ENCODE measurements at places on chromosomes 7 and 10.

DNA sequence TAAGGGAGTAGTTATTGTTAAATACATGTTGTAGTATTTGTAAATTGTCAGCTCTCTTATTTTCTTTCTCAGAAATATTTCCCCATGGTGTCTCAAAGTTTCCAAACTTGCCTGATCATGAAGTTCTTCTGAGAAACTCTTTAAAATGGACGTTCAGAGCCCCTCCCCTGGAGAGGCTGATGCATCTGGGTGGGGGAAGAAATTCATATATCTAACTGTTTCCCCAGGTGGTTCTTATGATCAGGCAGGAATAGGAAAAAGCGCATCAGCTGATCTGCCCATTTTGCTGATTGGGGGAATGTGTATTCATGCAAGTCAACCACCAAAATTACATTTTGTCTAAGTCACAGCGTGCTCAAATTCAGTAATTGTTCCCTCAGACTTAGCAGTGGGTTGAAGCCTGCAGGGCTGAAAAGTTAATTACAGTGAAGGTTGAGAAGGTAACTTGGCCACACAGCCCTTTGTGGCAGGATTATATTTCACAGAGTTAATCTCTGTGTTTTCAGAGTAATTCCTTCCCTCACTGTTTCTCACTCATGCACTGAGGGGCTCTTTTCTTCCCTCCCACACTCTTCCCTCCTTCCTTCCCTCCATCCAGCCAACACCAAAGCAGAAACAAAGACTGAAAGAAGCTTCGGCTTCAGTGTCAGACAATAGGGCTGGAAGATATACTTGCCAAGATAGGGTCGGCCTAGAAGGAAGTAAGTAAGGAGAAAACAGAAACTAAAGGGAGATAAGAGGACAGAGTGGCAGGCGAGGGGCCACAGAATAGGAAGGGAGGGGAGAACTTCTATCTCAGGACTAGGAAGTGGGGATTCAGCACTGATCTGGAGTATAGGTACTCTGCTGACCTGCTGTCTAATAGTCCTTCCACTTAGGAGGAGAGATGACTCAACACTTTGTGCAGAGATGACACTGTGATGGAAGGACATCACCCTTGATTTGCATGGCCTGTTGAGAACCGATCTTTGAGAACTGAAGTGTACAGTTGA, 50.5 kb upstream of the STARD3NL start:
- DNase-seq, result no peak

DNA sequence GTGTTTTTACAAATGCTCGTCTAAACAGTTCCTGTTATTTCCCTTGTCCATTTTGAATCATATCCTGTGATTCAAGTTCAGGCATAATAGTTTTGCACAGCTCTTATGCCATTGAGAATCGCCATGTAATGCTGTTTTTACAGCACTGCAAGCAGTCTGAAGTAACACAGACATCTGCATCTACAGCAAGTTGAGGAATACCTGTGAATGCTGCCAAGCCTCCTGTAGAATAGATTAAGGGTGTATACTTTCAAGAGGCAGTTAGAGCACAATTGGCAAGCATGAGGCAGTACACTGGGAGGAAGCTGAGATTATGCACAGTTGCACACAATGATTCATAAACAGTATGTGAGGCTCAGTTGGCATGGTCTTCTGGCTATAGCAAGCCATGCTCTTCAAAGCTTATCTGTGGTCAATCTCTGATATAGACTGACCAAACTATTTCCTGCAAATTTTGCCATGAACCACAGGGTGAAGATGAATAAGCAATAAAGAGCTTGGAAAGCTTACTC, 121.9 kb upstream of the AKR1E2 start:
- DNase-seq, result no peak

DNA sequence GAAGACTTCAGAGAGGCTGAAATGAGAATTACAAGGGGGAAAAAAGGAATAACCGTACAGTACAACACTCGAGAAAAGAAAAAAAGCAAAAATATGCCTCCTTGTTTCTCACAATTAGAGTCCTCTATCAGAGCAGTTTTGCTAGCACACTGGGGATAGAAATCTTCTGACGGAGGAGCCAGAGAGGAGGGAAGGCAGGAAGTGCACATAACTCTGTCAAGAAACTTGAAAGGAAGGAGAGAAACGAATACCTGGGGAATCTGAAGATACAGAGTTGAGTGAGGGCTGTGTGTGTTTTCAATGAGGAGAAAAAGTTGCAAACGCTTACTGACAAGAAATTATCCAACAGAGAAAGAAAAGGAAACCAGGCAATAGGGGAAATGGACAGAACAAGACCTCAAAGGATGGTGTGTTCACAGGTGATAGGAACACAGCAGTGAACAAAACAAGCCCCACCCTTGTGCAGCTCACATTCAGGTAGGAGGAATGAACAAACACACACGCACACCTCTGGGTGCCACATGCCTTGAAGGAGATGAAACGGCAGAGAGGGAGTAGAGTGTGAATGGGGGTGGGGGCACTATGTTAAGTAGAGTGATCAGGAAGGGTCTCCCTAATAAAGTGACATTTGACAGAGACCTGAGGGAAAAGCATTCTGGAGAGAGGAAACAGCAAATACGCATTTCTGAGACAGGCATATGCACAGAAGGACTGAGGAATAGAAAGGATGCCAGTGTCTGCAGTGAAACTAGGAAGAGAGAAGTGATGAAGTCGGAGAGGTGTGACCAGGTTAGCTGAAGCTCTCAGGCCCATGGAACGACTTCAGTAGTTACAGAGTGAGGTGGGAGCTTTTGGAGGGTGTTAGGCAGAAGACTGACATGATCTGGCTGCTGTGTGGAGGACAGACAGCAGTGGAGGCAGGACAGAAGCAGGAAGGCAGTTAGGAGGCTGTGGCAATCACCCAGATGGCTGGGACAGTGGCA, 46.7 kb upstream of the SPOCK2 start:
- DNase-seq, result no peak

- DNase-seq, result no peak
Measured at GRCh38 chr10:22704471-22704911, 9.9 kb downstream of the PIP4K2A start.

GRCh38 chr10:1292611-1293031, 236.4 kb downstream of the WDR37 start:
- DNase-seq, result no peak

GRCh38 chr10:100370714-100371481, 23.9 kb downstream of the SCD start:
- DNase-seq, result peak; percentile 59

DNA sequence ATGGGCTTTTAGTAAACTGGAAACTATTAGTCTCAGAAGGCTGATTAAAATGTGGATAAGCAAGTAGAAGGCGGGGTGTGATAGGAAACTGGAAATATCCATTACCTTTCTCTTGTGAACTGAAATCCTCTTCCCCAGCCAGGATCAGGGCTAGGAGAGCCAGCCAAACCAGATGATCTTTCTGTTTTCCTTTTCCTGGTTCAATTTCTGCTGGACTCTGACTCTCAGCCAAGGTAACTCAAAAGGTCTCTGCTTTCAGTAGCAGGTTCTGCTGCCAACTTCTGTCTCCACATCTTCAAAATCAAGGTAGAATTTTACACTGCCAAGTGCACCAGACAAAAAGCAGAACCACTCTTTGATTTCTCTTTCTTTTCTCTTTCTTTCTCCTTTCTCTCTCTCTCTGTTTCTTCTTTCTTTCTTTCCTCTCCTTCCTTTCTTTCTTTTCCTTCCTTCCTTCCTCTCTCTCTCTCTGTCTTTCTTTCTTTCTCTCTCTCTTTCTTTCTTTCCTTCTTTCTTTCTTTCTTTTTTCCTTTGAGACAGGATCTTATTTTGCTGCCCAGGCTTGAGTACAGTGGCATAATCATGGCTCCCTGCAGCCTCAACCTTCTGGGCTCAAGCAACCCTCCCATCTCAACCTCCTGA, 30.8 kb downstream of the OTUD1 start:
- DNase-seq, result no peak

GRCh38 chr10:114483575-114483974, 79.3 kb upstream of the AFAP1L2 start:
- DNase-seq, result no peak

- DNase-seq, result no peak
Measured at GRCh38 chr7:47806701-47807103, 141.6 kb downstream of the PKD1L1 start.

DNA sequence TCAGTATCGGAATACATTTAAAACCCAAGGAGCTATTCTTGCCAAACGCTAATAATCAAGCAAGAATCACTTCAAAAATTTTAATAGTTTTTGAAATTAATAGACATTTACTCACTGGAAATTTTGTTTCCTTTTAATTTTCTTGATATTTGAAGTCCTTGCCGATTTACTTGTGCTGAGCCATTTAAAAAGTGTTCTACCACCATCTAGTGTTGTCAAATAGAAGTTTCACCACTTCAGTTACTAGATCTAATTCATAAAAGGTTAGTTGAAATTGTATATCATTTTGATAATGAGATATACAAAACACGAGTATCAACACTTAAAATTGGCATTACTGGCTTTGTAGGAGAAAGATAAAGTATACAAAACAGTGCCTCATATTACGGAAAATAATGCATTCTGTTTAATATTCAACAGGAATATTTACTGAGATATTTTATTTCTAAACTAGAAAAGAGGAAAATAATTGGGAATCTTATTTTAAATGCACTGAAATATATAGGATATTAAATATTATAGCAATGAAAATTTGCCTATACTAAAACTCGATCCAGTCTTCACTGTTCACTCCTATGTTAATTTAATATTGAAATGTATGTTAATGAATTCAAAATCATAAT, 664.8 kb upstream of the SEMA3D start:
- DNase-seq, result no peak

DNA sequence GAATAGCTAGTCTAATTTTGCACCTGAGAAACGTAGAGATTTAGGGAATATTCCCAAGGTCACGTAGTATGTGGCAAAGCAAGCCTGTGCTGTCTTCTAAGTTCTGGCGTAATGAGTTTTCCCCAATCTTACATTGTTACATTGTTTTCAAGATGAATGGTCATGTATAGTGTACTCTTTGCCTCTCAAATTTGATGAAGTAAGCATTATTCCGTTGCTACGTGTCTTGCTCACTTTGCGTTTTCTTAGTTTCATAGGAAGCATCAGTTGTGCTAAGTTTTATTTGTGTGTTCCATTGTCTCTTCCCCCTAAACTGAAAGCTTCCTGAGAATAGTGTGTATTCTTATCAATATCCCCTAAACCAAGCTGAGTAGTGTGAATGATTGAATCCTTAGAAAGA, 637.6 kb upstream of the C7orf33 start:
- DNase-seq, result no peak

DNA sequence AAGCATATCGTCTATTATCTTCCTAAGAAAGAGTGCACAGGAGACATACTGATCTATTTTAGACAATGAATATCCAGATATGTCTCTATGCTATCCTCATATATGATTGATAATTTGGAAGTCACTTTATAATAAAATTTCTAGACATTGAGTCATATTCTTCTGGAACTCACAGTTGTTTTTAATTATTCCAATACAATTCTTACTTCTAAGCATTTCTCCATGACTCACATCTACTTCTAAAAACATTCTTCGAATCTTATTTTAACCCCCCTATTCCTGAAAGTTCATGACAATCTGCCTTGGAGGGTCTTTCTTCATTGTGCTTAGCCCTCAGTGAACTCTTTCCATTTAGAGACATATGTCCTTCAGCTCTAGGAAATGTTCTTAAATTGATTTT, 368.1 kb downstream of the MDFIC start:
- no peak for DNase-seq

DNA sequence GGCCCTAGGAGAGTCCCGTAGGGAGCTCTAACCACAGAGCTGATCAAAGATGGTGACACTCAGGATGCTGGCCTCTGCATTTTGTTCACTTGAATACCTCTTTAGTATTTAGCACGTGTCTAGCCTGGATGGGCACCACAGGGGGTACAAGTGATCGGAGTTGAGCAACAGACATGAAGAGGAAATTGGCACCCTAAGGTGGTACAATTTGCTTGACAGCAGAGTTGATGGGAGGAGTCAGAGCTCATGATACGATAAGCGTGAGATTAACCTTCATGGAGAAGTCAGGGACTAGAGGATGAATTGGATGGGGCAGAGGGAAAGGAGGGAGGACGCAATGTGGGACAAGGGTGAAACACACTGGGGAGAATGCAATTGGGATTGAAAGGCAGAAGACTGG, 9.9 kb upstream of the ZNF212 start:
- no peak for DNase-seq

DNA sequence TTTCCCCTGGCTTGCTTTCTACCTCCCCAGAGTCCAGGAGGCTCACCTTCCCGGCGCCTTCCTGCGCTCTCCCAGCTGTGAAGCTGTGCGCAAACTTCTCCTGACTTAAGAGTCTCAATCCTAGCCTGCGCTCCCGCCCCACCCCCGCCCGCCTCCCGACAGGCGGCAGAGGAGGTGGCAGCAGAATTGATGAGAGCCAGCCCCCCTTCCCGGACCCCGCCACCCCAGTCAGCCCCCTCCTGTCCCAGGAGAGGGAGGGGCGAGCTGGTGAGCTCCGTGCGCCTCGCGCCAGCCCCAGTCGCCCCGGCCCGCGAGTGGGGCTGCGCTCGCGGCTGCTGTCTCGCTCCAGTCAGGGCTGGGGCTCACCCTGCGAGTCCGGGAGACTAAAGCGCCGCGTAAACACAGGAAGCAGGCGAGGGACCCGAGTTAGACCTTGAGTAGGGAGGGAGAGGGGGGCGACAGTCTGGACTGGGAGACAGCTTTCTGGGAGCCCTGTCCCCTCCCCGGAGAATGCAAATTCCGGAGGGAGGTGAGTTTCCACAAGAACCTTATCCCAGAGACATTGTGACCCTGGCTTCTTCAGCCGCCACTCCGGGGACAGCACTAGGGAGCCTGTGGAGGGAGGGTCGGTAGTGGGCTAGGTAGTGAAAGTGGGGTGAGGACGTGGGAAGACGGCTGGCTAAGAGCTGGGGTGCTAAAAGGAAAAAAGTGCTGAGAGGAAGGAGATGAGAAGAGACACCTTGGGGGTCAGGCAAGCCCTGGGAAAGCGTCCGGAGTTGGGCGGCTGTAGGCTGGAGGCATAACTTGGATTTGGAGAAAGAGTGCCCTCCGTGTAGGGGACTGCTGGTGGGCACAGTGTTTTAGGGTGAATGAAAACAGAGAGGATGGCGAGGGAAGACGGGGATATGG, at the start of gene CALCR:
Gene CALCR, minus strand, starts transcription at position 79 of the 909 bp plus-strand sequence. CDS start 87,743 bp downstream, outside the sequence.
- DNase-seq, result no peak

- DNase-seq, result no peak
Measured at GRCh38 chr10:127196282-127197153, at the start of gene INSYN2A. Gene INSYN2A, minus strand, starts transcription at chr10:127196591. Its CDS starts 20,196 bp downstream, at chr10:127176395.

DNA sequence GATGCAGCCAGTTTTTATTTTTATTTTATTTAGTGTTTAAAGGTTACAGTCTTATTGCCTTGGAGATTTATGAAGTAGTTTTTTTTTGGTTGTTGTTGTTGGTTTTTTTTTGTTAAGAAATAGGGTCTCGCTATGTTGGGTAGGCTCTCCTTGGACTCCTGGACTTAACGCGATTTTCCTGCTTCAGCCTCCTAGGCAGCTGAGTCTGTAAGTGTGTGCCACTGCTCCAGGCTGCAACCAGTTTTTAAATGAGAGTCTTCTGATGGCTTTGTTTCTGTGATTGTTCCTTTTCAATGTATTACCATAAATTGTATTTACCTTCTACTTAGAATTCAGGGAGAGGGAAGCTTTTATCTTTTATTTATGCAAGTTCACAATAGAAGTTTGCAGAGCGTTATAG, 62.8 kb downstream of the BICC1 start:
- no peak for DNase-seq

GRCh38 chr7:143979998-143980397, 20.1 kb upstream of the OR6B1 start:
- no peak for DNase-seq

- peak; percentile 75 for DNase-seq
Measured at GRCh38 chr7:76201732-76202665, at the start of gene SRRM3. Gene SRRM3, plus strand, starts transcription at chr7:76201896. Its CDS starts 33,171 bp downstream, at chr7:76235067.

- DNase-seq, result no peak
Measured at GRCh38 chr7:29272057-29272456, 77.5 kb downstream of the CHN2 start.

GRCh38 chr7:116886543-116887156, 24.3 kb downstream of the CAPZA2 start:
- no peak for DNase-seq
